Activated naive CD4-positive, alpha-beta T cell (primary cell): ENCODE measurements at places on chromosomes 5 and 9.

GRCh38 chr9:38081356-38082108 lies 12.5 kb upstream of the SHB start:
- DNase-seq = no peak

GRCh38 chr9:22111954-22112247 lies 102.8 kb upstream of the CDKN2B start:
- DNase-seq = no peak

DNA sequence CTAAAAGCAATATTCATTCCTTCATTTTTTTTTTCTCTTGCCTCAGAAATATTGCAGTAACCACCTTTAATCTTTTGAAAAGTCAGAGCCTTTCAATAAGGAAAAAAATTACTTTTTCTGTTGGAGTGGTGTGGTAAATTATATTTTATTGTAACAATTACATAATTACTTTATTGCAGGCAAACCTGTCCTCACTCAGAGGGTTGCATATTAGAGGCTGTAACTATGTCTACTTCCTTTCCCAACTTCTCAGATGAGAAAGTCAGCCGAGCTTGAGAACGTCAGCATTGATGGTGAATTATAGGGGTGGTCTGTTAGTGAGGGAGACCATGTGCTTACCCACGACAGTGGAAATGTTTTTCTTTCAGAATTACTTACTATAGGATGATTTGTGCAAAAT lies 611.8 kb downstream of the KIF4B start:
- no peak for DNase-seq

DNA sequence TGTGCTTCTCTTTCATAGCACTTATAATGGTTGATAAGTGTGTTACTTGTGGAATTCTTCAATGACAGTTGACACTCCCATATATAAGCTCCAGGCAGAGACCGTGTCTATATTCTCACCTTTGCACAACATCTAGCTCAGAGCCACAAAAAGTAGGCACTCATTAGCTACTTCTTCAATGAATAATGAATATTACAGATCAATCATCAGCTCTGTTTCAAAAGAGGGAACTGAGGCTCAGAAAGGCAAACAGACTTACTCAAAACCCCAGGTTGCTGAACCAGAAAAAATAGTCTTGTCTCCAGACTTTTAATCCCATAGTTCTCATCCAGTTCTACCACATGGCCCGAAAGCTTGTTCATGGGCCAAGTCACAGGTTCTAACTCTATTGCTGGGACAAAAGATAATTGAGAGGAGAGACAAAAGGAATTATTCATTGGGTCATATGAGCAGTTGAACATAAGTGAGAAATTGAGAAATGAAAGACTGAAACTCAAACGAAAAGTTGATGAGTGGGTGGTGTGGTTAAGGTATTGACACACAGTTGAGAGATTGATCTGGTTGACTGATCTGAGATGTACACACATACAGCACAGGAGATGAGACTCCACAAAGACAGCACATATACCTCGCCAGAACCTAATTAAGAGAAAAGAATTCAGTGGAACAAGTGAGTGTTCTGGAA lies 381.6 kb downstream of the EFNA5 start:
- DNase-seq = no peak

DNA sequence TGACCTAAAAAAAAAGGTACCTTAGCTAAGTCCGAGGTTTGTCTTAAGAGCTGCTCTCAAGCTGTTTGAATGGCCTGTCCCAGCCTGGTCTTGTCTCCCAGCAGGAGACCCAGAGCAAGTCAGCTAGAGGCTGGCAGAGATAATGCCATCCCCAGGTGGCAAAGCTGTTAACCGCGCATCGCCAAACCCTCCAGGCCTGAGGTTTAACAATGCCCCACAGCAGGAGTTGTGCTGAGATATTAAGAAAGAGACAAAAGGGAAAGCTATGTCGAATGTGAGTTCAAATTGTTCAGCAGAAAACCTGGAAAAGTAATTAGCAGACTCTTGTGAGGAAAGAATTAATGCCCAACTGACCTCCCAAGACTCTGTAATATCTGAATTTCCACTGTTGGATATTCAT lies 187.1 kb downstream of the FSTL4 start:
- DNase-seq = no peak

- no peak for DNase-seq
These were observed 46.4 kb downstream of the MCCC2 start for GRCh38 chr5:71633255-71634155.
